NCI-H345 (cell line): ENCODE measurements at places on chromosomes 1 and 21.

DNA sequence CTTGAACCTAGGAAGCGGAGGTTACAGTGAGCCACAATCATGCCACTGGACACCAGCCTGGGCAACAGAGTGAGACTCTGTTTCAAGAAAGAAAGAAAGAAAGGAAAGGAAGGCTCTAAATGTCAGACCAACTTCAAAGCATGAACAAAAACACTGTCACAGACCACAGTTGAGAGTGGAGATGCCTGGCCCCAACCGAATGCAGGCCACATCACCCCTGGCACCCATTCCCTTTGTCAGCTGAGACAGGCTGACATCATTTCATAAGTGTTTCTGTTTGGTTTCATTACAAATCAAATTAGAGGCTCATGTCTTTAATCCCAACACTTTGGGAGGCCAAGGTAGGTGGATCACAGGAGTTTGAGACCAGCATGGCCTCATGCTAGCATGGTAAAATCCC lies 28.6 kb upstream of the NADK start:
- no peak for DNase-seq

GRCh38 chr1:47331875-47332274 lies 1.7 kb upstream of the CMPK1 start:
- no peak for DNase-seq

DNA sequence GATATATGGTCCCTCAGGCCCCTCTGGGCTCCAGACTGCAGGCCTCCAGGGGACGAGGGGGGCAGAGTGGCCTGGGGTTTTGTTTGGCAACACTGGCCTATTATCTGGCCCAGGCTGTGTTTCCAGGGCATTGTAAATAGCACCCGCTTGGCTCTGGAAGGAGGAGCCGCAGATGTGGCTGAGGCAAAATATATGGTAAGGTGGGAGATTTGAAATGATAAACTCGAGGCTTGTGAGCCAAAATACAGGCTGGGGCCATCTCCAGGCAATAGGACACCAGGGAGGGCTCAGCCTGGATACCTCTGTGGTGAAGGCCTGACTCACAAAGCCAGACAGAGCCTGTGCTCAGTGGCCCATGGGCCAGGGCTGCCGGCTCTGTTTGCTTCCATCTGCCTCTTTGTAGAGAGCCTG lies 14.0 kb downstream of the NAV1 start:
- no peak for DNase-seq

DNA sequence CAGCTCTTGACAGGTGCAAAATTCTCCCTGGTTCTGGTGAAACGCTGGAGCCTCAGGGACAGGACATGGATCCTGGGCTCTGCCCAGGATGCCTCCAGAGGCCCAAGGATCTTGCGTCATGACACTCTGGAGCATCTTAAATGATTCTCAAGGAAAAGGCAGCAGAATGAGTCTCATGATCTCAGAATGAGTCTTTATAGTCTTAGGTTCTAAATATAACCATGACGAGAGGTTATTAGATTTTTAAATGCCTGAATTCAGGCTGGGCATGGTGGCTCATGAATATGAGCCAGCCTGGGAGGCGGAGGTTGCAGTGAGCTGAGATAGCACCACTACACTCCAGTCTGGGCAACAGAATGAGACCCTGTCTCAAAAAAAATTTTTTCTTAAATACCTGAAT lies 55.5 kb downstream of the ECE1 start:
- DNase-seq = no peak

- DNase-seq = no peak
These were observed 7.6 kb downstream of the BARHL2 start for GRCh38 chr1:90709535-90709934.

GRCh38 chr21:30425826-30426225 lies at the start of gene KRTAP13-3:
Gene KRTAP13-3, minus strand, starts transcription at chr21:30425926. Its CDS starts 14 bp downstream, at chr21:30425912.
- DNase-seq = no peak

- no peak for DNase-seq
These were observed 140.4 kb downstream of the ST6GALNAC5 start for GRCh38 chr1:77007675-77008074.

DNA sequence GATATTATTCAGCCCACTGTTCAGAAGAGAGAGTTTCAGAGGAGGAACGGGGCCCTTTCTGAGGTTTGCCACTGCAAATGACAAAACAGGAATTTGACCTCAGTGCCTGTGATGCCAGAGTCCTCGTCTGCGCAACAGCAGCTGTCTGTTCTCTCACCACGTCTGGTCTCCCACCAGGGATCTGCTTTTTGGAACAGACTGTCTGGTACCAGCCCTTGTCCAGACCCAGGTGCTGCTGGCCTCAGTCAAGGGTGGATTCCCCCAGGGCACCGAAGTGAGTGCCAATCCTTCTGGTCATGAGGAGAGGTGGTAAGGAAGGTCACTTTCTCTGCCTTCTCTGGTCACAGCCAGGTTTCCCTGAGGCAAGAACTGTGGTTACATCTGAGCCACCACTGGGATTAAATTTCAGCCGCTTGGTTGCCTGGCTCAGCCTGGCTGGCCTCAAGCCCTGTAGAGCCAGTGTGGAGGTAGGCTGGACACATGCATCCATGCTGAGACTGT lies 2.3 kb upstream of the BCAN start:
- DNase-seq = no peak

GRCh38 chr1:11501491-11501897 lies 22.5 kb downstream of the DISP3 start:
- no peak for DNase-seq

DNA sequence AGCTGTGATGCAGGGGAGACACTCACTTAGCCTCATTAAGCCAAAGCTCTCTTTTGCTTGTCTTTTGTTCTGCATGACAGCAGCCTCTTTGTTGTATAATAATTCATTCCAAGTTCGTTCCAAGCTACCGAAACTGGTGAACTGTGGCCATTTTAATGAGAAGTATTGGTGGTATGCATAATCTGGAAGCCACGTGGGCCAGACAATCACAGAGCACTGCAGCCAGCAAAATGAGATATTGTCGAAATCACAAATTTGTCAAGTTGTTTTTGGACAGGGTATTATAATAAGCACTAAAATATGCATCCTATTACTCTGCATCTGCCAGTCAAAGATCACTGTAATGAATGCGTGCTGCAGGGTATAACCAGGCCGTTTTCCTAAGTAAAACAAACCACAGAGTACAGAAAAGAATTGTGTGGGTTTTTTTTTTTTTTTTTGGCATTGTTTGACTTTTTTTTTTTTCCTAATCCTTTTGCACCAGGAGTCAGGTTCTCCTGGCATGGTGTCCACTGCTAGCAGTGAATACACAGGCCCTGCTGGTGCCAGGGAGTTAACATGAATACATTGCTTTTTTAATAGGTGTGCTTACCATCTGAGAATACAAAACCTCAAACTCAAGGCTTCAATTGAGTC lies 423.9 kb downstream of the PTBP2 start:
- peak; percentile 2 for DNase-seq

DNA sequence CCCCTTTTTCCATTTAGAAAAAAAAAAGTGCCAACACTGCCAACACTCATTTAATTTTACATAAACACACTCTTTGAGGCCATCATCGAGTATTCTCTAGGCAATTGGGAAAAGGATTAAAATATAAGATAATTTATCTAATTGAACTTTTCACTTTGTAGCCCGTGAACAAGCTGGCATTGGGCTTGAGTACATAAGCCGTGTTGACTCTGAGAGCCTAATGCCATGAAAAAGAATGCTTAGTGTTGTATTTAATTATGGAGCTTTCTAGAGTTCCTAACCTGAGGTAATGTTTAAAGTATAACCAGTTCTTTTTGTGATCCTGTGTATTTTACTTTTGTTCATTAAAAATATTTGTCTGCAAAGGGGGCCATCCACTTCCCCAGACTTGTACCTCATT lies 193.8 kb downstream of the LYPLAL1 start:
- no peak for DNase-seq

DNA sequence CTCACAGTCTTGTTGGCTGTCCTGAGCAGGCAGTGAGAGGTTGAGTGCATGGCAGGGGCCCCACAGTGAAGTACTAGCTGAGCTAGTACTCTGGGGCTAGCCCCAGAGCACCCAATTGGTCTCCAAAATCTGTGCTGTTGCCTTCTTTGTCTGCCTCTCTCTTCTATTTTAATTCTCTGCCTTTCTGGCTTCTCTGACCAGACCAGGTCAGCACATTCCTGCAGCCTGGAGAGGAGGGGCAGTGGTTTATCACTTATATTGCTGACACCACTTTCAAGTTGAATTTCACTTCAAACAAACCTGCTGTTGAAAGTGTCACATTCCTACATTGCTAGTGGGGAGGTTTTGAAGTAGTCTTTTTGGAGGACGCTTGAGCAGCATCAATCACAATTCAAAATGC lies 628.7 kb downstream of the PTPRU start:
- no peak for DNase-seq

DNA sequence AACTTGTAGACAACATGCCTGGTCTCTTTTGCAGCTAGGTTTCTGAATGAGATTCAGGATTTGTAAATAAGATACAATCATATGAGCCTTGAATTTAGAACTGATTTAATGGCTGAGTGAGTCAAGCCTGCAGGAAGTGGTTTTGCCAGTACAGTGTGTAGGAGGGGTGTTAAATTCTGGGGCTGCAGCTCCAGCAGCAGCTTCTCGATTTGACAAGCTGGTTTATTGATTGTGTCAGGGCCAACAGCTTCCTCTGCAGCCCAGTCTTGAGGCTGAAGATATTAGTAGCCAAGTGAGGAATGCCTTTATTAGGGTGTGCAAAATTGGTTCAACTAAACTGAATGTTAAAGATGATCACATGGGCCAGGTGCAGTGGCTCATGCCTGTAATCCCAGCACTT lies 11.5 kb upstream of the PLA2G5 start:
- no peak for DNase-seq

- DNase-seq = peak; percentile 80
These were observed 37.6 kb downstream of the PIK3CD start for GRCh38 chr1:9689011-9689706.

DNA sequence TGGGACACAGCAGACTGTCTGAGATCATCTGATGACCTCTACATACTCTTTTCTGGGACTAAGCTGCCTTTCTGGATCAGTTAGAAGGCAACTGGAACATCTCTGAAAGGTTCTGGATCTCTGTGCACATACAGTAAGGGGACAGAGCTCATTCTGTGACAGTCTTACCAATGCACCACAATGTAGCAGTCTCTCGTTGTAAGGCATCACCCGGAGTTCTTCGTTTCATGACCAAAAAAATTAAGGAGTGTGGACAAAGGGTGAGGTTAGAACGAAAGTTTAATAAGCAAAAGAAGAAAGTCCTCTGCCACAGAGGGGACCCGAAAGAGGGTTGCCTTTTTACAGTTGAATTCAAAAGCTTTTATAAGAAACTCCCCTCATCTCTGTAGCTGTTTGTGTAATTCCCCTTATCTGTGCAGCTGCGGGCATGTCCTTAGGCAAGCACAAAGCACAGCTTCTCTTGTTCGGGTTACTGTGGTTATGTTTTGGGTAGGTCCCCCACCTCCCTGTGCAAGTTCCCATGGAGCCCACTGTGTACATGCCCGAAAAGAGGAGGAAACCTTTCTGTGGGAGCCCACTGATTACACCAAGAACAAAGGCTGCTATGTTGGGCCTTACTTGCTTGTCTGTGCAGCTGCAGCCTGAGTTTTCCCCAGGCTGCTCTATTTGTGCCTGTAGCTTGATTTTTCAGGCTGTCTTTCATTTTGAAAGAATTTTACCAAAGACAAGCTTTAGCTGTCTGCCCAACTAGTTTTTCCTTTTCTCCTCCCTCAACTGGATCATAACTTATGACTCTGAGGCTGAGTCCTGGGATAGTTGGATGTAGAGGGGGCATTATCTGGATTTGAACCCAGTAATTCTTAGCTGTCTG lies 53.1 kb upstream of the CACNA1E start:
- no peak for DNase-seq

- no peak for DNase-seq
These were observed 105.3 kb downstream of the BACH1 start for GRCh38 chr21:29403922-29404538.

- no peak for DNase-seq
These were observed 30.4 kb downstream of the PRRX1 start for GRCh38 chr1:170694172-170694926.

DNA sequence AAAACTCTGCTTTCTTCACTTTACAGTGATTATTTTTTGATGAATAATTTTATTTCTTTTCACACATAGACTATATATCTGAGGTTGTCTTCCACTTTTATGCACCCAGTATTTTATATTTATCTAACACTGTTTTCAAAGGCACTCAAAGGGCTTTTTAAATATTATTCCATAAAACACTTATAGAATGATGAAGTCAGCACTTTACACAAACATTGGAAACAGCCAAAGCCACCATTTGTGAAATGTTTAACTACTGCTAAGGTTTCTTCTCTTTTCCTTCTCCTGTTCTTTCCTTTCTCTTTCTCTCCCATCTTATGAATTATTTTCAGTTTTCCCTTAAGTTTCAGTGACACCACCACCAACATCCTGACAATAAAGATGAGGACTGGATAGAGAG lies 317.7 kb upstream of the FAM78B start:
- no peak for DNase-seq

- DNase-seq = no peak
These were observed 10.3 kb downstream of the ZBTB40 start for GRCh38 chr1:22461678-22462527.

DNA sequence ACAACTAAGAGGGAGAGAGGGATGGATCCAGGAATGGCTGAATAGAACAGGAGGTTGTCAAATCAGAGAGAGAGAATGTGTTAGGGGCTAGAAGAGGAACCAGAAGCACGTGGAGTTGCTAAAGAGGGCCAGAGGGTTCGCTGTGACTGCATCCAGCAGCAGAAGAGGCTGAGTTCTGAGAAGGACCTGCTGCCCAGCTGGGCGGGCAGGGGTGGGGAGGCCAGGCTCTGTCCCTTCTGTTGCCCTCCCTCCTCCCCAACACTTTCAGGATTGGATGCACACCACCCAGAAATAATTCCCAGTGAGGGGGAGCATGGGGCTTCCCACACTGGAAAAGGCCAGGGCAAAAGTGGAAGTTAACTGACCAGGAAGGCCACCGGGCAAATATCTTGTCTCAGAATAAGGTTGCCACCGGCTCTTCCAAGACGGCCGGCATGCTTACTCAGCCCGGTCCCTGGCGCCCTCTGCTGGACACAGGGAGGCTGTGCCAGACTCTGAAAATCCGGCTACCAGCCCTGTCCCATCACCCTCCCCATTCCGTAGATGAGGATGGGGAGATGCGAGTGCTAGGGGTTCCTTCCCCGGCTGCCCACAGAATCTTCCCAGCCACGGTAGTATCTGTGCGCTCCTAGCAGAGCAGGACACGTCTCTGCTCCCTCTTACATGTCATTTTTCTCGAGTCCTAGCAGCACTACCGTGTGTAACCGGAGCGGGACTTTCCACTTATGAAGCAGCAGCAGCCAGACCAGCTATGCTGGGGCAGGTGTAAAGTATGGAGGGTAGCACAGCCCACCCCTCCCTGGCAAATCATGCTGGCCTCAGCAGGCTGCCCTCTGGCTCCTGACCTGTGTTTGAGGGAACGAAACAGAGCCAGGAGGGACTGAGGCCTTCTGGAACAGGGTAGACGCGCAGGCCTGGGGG lies 46.8 kb upstream of the A3GALT2 start:
- DNase-seq = peak; percentile 80

- peak; percentile 17 for DNase-seq
These were observed 9.7 kb upstream of the COL8A2 start for GRCh38 chr1:36134505-36135329.

DNA sequence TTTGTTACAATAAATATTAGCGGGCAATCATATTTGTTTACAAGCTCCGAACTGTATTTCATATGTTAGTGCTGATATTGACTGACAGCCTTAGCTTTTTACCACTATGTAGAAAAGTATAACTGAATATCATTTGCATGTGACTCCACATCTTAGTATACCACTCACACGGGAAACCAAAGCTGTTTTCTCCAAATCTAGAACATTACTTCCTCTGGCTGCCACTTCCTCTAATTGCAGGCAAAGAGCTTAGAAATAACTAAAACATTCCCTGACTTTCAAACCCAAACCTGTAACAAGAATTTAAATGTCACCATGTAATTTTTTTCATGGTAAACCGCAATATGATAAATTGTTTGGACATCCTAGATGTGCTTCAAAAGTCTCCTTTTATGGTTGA lies 174.7 kb downstream of the LBR start:
- no peak for DNase-seq
